ENCODE measurements at places on chromosomes 13 and 19.

DNA sequence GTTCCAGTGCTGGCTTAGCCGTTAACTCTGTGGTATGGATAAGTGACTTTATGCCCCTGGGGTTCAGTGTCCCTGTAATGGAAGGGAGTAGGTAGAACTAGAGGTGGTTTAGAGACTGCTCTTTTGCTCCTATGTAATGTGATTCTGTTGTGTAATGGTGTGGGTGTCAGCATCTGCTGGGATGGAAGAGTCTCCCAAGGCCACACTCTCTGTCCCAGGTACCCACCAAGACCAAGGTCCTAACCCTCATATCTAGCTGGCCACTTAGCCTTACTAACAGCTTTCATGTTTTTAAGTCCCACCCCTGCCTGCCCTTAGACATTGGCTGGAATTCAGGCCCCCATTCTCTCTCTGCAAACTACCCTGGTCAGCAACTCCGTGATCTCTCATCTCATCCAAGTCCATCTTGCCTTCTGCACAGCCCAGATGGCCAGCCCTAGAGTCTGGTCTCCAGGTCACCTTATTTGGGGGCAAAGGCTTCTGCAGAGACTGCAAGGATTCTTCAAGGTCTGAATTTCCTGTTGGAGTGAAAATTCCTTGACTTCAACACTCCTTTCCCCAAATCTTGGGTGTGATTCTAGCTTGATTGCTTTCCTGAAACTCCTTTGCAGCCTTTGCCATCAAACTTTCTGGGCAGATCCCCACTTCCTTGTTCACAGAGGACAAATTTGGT lies 48.4 kb downstream of the SERP2 start:
- DNase-seq = no peak

DNA sequence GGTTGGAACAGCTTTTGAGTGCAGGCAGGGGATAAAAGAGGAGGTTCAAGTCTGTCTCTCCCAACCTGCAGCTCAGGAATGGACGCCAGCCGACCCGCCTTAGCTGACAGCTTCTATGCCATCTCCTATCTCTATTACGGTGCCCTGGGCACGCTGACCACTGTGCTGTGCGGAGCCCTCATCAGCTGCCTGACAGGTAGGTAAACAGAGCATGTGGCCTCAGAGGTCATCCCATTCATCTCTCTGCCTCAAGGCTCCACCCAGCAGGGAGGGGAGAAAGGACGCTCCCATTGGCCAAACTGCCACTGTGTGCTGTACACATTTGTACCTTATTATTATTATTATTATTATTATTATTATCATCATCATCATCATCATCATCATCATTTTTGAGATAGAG lies 16.5 kb downstream of the SLC5A5 start:
- DNase-seq = no peak

DNA sequence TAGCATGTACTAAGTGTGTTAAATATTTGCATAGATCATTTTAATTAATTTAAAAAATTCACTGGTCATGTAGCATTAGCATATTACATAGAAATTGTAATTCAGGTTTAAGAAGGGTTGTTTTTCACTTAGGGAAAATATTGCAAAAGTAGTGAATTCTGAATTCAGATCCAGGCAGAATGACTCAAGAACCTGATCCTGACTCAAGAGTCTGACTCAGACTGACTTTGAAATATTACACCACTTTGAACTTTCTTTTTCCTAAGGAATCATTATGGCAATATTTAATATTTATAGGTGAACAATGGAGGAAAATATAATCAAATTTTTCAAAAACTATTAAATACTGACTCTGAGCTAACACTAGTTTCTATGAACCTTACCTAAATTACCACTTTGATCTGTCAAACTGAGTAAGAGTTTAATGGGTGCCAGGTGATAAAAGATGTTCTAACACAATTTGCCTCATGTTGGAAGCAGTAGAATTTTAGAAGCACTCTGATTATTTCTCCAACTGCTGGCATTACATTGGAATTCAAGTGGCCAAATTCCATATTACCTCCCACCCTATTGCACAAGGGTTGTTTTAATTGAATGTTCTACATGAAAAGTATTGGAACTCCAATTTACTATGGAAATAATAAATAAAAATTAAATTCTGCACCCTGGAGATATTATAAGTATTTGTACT lies 261.6 kb downstream of the SLITRK1 start:
- DNase-seq = peak; percentile 70

GRCh38 chr13:32426990-32427851 lies 709 bp downstream of the N4BP2L1 start:
- DNase-seq = no peak

GRCh38 chr13:93700115-93700514 lies 473.5 kb downstream of the GPC6 start:
- DNase-seq = peak; percentile 64

- peak; percentile 50 for DNase-seq
These were observed 52.0 kb downstream of the TDRD3 start for GRCh38 chr13:60448907-60449510.

DNA sequence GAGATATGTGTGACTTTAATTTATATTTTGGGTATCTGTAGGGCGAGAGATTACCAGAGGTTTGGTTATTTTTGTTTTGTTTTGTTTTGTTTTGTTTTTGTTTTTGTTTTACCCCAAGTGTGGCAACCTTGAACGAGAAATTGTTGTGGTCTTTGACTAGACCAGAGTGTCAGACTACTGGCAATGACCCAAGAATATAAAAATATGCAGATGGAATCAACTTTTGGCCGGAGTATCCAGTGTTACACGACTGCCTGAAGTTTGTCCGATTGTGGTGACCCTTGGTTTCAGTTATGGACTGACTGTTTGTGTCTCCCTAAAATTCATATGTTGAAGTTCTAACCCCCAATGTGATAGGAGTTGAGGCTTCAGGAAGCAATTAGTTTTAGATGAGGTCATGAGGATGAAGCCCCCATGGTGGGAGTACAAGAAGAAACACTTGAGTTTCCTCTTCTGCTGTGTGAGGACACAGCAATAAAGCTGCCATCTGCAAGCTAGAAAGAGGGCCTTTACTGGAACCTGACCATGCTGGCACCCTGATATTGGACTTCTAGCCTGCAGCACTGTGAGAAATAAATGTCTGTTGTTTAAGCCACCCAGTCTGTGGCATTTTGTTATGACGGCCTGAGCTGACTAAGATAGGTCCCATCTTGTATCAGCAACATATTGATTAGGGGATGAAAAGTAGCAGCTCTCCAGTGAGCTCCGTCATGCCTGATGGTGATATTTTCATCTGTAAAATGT lies 261.7 kb downstream of the MTUS2 start:
- no peak for DNase-seq

DNA sequence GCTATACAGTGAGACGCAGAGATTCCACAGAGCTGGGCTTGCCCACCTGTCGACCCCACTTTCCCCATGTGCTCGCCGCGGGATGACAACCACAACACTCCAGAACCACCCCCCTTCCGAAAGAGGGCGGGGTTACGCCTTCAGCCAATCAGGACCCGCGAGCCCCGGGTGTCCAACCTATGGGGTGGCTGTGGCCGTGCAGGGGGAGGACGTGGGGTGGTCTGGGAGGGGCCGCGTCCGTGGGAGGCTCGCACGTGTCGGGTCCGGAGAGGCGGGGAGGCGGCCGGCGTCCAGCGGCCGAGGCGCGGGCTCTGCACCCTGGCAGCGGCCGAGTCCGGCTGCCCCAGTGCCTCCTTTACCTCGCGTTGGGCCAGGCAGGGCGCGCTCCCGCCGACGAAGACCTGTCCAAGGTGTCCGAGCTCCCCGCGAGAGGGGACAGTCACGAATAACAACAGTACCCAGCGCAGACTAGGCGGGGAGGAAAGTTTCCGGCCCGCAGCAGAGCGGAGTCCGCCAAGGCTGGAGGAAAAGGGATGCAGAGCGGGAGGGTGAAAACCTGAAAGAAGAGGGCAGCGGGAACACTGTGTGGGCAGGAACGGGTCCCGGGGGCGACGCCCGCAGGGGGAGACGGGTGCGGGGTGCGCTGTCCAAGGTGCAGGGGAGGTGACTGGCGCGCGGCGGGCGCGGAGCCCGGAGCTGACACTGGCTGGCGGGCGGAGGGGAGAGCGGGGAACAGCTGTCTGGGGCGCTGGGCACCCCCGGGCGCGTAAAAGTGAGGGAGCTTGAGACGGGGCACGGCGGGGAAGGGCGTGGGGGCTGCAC lies 911 bp downstream of the ENOX1 start:
- DNase-seq = peak; percentile 83

GRCh38 chr13:52651897-52652195 lies 790 bp upstream of the SUGT1 start:
- DNase-seq = no peak

DNA sequence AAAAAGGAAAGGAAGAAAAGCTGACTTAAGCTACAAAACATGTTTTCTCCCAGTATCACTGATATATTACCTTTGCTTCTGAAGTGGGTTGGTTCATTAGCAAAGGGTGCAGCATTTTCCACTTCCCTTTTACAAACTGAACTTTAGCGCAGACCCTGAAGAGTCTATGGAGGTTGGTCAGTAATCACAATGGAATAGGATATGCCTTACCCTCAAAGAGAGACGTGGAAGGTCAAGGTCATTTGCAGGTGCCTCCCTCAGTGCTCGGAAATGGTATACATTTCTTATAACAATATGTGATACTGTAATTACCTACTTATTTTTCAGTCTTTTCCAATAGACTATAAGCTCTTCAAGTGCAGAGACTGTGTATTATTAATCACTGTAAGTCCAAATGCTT lies 21.9 kb upstream of the MED4 start:
- DNase-seq = no peak

DNA sequence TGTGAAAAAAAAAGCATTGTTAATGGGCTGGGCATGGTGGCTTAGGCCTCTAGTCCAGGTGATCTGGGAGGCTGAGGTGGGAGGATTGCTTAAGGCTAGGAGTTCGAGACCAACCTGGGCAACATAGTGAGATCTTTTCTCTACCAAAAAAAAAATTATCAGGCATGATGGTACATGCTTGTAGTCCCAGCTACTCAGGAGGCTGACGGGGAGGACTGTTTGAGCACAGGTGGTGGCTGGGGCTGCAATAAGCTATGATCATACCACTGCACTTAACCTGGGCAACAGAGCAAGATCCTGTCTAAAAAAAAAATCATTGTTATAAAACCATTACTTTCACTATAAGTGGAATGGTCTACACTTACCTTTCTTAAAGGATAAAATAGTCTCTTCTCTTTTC lies 30.4 kb downstream of the GPC6 start:
- no peak for DNase-seq

GRCh38 chr13:98915981-98916380 lies 61.9 kb downstream of the DOCK9 start:
- no peak for DNase-seq

DNA sequence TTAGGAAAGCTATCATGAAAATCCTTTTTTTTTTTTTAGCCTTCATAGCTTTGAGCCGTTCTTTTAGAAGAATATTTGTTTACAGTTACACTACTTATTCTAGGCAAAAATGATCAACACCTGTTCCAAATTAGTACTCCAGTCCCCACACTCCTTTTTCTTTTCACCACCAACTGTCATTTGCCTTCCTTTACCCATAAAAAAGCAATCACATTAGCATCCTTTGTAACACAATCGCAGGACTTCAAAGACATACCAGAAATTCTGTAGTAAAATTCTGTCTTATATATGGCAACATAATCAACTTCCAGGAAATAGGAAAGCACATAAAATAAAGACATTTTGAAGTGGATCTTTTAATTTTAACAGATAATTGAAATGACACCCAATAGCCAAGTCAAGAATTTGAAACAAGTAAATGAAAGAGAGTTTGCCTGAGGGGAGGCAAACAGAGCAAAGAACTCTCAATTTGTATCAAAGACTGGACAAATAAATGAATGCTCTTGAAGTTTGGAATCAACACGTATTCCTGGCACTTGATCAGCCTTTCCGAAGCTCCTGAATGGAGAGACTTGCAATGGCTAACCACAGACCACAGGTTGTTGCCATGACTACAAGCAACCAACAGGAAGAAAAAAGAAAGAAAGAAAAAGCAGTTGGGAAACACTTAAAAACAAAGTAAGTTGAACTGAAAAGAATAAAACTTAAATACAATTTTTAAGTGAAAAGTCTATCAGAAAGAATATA lies 206.8 kb downstream of the PCDH9 start:
- peak; percentile 92 for DNase-seq

- peak; percentile 81 for DNase-seq
These were observed 122.4 kb downstream of the TRPC4 start for GRCh38 chr13:37747071-37747612.

DNA sequence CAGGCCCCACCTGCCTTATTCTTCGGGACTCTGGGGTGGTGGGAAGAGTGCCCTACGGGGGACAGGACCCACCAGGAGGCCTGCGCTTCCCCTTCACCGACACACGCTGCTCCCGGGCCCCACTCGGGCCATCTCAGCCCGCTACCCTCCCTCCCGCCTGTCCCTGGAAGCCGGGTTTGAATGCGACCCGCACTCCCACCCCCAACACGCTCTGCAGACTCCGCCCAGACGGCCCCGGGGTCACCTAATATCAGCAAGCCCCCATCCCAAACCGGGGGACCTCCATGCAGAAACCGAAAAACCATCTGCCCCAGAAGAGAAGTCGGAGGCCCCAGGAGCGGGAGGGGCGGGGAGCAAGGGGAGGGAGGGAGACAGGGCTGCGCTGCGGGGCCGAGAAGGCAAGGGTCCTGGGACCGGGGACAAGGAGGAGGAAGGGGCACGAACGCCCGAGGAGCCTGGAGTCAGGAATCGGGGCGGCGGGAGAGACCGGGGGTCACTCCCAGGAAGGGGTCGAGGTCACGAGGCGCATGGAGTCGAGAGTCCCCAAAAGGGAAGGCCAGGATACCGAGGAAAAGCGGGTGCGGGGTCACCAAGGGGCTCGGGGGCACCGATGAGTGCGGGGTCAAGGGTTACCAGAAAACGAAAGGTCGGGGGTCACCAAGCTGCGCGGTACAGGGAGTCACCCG lies 766 bp downstream of the SBNO2 start:
- no peak for DNase-seq

GRCh38 chr13:39397896-39398265 lies 205.1 kb downstream of the LHFPL6 start:
- no peak for DNase-seq

- no peak for DNase-seq
These were observed 784 bp downstream of the BCL3 start for GRCh38 chr19:44749292-44749691.

DNA sequence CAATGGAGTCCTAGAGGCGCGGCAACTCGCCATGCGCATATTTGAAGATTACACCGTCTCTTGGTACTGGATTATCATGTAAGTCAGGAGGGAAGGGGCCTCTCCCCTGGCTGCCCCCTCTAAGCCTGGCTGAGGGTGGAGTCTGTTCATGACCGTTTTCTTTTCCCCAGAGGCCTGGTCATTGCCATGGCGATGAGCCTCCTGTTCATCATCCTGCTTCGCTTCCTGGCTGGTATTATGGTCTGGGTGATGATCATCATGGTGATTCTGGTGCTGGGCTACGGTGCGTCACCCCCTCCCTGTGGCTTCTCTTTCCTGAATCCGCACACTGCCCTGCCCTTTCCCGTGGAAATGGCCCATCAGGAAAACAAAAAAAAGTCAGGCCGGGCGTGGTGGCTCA lies 6.5 kb downstream of the SLC44A2 start:
- no peak for DNase-seq

- no peak for DNase-seq
These were observed 91.2 kb downstream of the DOCK9 start for GRCh38 chr13:98886587-98887230.

DNA sequence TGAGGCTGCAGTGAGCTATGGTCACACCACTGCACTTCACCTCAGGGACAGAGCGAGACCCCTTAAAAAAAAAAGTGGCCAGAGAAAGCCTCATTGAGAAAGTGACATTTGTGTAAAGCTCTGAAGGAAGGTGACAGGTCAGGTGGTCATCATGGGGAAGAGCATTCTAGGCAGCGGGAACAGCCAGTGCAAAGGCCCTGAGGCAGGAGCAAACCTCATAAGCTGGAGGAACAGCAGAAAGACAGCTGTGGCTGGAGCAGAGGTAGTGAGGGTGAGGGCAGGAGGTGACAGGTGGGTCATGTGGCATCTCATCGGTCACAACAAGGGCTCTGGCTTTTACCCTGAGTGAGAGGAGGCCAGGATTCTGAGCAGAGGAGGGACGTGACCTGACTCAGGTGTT lies 64.4 kb downstream of the RYR1 start:
- DNase-seq = no peak

Measured in LHCN-M2 (cell line).